ENCODE measurements at places on chromosomes 12 and 14.

DNA sequence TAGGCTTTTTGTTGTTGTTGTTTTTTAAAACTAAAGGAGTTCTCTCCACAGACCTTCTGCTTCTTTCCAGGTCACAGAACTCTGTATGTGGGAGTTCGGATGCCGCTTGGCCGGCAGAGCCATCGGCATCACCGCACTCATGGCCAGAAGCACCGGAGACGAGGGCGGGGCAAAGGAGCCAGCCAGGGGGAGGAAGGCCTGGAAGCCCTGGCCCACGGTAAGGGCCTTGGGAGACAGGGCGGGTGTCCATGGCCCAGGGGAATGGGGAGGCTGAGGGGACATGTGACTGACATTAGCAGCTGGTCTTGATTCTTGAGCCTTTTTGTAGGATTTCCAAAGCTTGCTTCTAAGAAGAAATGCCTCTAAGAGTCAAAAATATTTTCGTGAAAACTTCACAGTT, 26.2 kb downstream of the SLC4A8 start:
- DNase-seq, result no peak

DNA sequence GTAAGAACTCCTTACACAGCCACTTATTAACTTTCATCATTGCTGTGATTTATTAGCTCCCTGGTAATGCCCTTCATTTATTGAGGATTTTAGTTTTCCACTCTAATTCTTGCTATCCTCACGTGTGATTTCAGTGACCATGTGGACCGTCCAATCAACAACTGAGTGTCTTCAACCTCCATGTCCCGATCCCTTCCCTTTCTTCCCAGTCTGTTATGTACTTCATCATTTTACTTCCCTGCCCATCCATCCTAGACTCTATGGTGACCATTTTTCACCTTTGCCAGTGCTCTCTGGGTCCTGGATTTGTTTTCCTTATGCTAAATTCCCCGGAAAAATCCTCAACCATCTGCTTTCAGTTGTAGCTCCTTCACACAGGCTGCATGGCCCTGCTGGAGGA, 111.0 kb downstream of the MSRB3 start:
- DNase-seq, result no peak

DNA sequence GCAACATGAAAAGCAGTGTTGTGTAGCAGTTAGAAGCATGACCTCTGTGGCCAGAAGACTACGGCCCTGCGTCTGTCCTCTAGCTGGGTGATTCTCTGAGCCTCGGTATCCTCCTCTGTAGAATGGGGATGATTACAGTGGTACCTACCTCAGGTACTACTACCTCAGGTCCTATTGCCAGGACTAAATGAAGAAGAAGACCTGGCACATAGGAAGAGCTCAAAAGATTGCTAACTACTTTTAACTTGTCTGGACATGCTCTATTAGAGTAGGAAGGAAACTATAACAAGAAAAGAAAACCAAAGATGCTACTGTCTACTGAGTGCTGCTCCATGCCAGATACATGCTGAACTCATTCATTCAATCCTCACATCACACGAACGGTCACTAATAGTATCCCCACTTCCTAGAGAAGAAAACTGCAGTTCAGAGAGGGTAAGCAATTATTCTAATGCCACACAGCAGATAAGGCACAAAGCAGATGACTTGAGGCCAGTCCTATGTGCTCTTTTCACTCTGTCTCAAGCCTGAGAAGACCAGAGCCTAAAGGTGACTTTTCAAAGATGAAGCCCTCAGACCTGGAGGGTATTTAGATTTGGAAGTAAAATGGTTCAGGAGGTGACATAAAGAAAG, 108.1 kb upstream of the HIF1A start:
- no peak for DNase-seq

DNA sequence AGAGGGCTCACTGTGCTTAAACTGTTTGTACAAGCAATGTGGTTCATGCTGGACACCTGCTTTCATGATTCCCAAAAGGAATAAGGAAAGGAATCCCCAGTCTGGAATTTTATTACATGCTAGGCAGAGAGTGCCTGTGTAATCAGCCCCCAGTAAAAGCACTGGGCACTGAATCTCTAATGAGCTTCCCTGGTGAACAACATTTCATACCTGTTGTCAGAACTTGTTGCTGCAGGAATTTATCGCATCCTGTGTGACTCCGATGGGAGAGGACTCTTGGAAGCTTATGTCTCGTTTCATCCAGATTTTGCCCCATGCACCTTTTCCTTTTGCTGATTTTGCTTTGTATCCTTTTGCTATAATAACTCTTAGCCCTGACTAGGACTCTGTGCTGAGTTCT, 190.2 kb upstream of the HMGA2 start:
- no peak for DNase-seq

DNA sequence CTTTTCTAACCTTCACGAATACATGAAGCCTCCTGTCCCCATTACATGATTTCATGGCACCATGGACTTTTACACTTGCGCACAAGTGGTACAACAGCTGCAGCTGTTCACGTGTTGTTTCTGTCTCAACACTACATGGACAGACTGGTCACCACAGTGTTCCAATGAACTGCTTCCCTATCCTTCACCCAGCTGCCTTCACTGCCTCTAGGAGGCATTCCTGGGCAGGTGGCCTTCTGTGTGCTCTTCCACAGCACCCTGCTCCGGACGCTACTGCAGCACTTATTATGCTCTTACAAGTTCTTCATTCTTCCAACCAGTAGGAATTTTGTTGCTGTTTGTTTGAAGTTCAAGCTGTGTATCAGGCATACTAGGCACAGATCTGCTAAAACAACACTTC, 1.5 kb downstream of the MTERF2 start:
- DNase-seq, result no peak

DNA sequence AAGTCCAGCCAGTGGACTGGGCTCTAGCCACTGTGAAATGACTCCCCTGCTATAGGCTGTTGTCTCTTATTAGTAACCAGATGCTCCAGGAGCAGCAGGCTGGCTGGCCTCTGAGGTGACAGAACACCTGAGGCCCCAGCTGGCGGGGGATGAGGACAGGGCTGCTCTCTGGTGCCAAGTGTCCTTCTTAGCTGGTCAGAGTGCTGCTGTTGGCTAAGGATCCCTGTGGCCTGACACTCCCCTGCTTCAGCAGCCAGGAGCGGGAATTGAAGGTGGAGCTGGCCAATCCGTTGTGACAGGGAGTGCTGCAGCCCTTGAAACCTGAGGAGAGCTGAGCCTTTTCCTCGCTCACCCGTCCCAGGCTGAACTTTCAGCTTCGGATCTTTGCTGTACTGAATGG, 30.7 kb downstream of the TMEM229B start:
- DNase-seq, result no peak
